Sciatic nerve (tissue), 2 donors: ENCODE measurements at places on chromosomes 4 and X. TPM values are rescaled to one million over a fixed set of nuclear protein-coding genes. Genes with fewer than 3 reads are reported as not detected.

Gene ITIH6
- total RNA-seq: not detected

Gene CXCL8
- 33.0 TPM for total RNA-seq

Gene TREX2
- total RNA-seq: 1.7 TPM

Gene F8A3
- total RNA-seq: not detected

Gene RAB9B
- 3.8 TPM for total RNA-seq

Gene INTS6L
- total RNA-seq: 11.8 TPM

Gene NUDT10
- 2.5 TPM for total RNA-seq

Gene GPR34
- 10.3 TPM for total RNA-seq

Gene DCX
- total RNA-seq: not detected

Gene GPR173
- total RNA-seq: 13.2 TPM

Gene GPC3
- 84.2 TPM for total RNA-seq

Gene GAGE12F
- total RNA-seq: not detected

Gene BCOR
- total RNA-seq: 42.0 TPM

Gene CEP135
- total RNA-seq: 11.0 TPM

Gene XG
- total RNA-seq: 4.0 TPM

Gene FANCB
- 6.8 TPM for total RNA-seq

Gene ADH1B
- total RNA-seq: 710 TPM

Gene NAA11
- not detected for total RNA-seq

Gene NXF3
- 0.94 TPM for total RNA-seq

Gene RPS6KA3
- total RNA-seq: 43.6 TPM

Gene RASGEF1B
- 27.0 TPM for total RNA-seq

Gene ATRX
- 141 TPM for total RNA-seq

Gene NFKB1
- total RNA-seq: 41.9 TPM

Gene GYG2
- total RNA-seq: 10.9 TPM

Gene TAF7L
- 0.18 TPM for total RNA-seq

Gene DUSP9
- total RNA-seq: 0.13 TPM

Gene ARMCX1
- total RNA-seq: 40.9 TPM

Gene CFAP47
- 0.18 TPM for total RNA-seq

Gene MRFAP1L1
- total RNA-seq: 46.0 TPM

Gene SMARCA5
- 55.6 TPM for total RNA-seq

Gene RNF212
- 17.9 TPM for total RNA-seq

Gene CFP
- total RNA-seq: 7.3 TPM

Gene TBC1D19
- 15.6 TPM for total RNA-seq

Gene CSAG2
- not detected for total RNA-seq

Gene SORBS2
- 101 TPM for total RNA-seq

Gene GABRQ
- total RNA-seq: 5.3 TPM

Gene PROM1
- total RNA-seq: 0.40 TPM

Gene C4orf36
- 0.49 TPM for total RNA-seq

Gene LARP1B
- total RNA-seq: 28.0 TPM

Gene AKAP4
- not detected for total RNA-seq

Gene GPM6B
- 527 TPM for total RNA-seq

Gene NR3C2
- 26.2 TPM for total RNA-seq

Gene AMTN
- not detected for total RNA-seq

Gene ZNF827
- 13.3 TPM for total RNA-seq

Gene ARAP2
- total RNA-seq: 26.0 TPM

Gene GAGE12H
- not detected for total RNA-seq

Gene YIPF7
- 0.98 TPM for total RNA-seq

Gene TIGD2
- 1.5 TPM for total RNA-seq

Gene ZCCHC12
- not detected for total RNA-seq

Gene SPANXD
- not detected for total RNA-seq

Gene DKK2
- total RNA-seq: 16.5 TPM

Gene STAP1
- 0.36 TPM for total RNA-seq

Gene LRAT
- total RNA-seq: 4.1 TPM

Gene TCEAL3
- total RNA-seq: 26.7 TPM

Gene MAP7D3
- total RNA-seq: 17.2 TPM

Gene ATP8A1
- total RNA-seq: 54.6 TPM

Gene POU3F4
- not detected for total RNA-seq

Gene NIPAL1
- 6.3 TPM for total RNA-seq

Gene ZCCHC18
- total RNA-seq: 1.5 TPM
